IPS-NIHi11 (cell line): ENCODE measurements at places on chromosomes 13 and 19.

DNA sequence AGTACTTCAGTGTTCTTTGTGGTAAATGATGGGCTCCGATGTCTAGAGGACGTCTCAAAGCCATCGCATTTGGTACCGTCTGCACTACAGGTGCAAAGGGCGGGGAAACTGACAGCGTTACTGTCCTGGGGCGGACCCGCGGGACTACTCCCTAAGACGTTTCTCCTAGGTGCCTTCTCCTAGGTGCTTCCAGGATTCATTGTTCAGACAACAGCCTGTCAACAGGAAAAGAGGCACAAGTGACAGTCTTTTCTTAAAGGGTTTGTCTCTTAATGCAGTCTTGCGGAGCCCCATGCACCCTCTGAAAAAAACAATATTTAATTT is 1.4 kb downstream of the SERTM1 start:
- no peak for DNase-seq

- DNase-seq = no peak
Measured at GRCh38 chr13:24127116-24127631, 33.3 kb upstream of the SPATA13 start.

DNA sequence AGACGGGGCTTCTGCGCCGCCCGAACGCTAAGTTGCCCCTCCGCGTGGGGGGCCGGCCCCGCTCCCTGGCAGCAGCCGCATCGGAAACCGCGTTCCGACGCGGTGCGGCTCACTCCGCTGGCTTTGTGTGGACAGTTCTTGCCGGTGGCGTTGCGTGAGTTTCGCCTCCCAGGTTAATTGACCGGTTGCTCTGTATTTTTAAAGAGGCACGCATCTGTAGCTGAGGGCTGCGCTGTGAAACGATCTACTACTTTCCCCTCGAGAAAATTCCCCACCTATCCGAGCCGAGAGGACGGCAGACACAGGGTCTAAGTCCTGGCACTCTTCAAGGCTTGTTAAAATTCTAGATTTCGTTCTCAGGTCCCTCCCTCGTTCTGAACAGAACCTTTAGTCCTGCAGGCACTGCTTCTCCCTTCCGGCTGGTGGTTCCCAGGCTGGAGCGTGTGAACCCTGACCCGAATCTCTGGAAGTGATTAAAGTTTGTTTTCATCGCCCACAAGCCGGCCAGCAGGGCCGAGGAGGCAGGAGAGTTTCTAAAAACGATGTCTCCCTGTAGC is 933 bp downstream of the ARHGEF7 start:
- DNase-seq = peak; percentile 36

GRCh38 chr19:18204394-18205199 is 755 bp upstream of the RAB3A start:
- peak; percentile 43 for DNase-seq

GRCh38 chr19:30227012-30227621 is 145.1 kb upstream of the ZNF536 start:
- no peak for DNase-seq

DNA sequence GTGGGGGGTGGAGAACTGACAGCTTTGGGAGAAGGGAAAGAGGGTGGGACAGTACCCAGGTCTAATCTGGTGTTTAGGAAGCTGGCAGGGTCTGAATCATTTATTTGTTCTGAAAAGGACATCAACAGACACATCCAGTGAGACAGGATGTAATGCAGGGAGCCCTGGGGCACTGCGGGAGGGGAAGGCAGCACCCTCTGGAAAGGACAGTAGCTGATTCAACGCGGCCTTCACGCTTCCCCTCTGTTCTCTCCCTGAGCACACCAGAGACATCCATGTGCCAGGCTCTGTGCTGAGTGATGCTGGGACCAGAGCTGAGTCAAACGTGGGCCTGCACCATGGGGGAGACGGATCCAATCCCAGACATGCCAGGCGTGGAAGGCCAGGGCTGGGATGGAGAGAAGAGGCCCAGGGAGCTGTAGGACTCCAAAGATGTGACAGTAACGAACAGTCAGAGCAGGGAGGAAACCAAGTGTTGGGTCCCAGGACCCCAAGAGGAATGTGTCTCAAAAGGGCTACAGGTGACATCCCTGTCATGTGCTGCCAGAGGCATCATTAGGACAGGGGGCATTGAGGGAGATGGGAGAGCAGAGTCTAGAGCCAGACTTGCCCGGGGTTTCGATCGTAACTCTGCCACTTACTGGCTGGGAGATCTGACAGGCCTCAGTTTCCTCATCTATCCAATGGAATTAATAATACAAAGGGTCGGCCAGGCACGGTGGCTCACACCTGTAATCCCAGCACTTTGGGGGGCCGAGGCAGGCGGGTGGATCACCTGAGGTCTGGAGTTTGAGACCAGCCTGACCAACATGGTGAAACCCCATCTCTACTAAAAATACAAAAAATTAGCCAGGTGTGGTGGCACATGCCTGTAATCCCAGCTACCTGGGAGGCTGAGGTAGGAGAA is 1.7 kb downstream of the ETFB start:
- no peak for DNase-seq

DNA sequence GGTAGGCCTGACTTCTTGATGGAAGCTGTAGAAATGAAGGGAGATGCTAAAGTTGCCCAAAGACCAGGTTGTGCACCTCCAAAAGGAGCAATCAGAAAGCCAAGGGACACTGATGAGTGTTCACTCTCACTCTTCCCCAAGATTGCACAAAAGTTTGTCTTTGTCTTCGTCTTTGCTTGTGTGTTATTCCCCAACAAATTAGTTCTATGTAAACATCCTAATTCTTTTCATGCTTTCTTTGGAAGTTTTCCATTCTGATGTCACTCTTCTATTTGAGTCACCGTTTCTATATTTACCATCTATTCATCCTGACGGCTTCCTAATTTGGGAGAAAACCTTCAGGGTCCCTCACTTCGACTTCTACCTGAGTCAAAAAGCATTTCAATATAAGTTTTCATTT is 3.7 kb upstream of the TMEM272 start:
- DNase-seq = no peak

DNA sequence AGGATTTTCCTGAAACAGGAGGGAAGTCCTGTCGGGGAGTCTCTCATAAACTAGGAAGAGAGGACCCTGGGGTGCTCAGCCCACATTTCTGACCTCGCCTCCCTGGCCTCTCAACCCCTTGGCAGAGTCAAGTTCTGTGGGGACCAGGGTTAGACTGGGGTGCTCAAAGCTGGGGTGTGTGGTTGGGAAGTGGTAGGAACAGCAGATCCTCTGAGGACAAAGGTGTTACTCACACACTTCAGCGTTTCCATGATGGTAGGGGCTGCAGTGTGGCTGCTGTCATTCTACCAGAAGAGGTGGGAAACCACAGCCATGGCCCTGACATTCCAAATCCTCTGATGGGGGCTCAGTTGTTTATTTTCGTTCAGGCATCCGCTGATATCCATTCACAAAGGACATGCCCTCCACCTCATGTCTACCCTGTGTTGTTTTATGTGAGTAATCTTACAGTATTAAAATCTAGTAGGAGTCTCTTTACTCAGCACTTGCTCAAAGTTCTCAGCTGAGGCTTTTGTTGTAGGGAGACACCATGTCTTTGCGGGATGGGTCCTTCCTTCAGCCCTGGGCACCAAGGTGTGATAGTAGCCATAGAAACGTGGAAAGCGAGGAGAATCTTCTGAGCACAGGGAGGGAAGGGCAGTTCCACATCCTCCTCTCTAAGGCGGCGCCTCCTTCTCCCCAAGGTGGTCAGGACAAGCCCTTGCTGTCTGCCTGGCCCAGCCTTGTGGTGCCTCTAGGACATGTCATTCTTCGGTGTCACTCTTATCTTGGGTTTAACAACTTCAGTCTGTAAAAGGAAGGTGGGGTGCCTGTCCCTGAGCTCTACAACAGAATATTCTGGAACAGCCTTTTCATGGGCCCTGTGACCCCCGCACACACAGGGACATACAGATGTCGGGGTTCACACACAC is 1.5 kb downstream of the KIR2DL3 start:
- no peak for DNase-seq

- DNase-seq = no peak
Measured at GRCh38 chr13:19658831-19659230, 25.4 kb downstream of the MPHOSPH8 start.

- no peak for DNase-seq
Measured at GRCh38 chr13:75947448-75947847, 311.3 kb downstream of the LMO7 start.

- DNase-seq = no peak
Measured at GRCh38 chr13:99308471-99309087, 1.4 kb upstream of the GPR183 start.

DNA sequence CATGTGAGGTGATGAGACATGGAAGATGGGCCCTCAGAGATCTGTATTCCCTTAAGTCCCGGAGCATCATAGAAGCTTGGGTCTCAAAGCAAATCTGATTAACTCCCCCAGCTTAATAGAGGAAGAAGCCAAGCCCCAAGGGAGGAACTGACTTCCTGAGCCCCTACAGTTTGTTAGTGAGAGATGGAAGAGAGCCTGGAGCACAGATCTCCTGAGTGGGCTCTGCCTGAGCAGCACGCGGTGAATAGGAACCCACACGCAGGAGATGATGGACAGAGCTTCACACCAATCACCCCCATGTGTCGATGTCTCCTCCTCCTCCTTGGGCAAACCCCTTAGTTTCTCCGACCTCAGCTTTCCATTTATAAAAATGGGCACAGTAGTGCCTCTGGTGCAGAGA is 50.1 kb upstream of the ATP12A start:
- no peak for DNase-seq

DNA sequence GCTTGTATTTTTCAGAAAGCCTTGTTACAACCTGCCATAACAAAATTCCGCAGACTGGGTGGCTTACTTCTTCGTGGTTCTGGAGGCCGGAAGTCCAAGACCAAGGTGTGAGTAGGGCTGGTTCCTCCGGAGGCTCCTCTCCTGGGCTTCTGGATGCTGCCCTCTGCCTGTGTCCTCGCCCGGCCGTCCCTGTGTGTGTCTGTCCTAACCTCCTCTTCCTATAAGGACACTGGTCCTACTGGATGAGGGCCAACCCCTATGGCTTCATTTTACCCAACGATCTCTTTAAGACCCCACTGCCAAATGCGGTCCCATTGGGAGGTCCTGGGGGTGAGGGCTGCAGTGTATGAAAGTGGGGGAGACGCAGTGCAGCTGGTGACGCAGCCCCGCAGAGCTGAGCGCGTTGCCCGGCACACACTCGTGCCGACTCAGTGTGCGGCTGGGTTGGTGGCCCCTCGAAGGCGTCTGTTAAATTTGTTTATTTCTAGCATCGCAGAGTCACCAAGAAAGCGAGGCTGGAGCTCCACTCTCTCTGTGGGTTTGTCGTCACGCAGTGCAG is 116.7 kb downstream of the SOX1 start:
- no peak for DNase-seq

GRCh38 chr13:47843005-47843404 is 158.1 kb downstream of the SUCLA2 start:
- DNase-seq = no peak
